ENCODE measurements at places on chromosomes 4 and X. TPM values are rescaled to one million over a fixed set of nuclear protein-coding genes. Genes with fewer than 3 reads are reported as not detected.

GRCh38 chr4:56310401-56311125, 76.7 kb downstream of the AASDH start:
- DNase-seq, result no peak

DNA sequence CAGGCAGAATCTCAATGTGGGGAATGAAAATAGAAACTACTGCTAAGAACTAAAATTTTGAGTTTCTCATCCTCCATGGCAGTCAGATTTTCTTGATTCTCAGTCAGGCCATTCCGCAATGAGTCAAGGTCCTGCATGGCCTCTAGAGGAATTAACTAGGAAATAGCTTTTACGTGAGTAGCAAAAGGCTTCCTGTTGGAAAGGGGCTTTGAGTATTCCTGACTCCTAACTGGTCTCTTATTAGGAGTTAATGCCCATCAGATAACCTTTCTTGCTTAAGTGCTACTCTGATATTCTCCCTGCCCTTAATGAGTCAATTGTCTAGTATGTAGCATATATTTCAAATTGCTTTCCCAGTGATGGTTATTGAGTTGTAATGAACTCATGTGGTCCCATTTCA, 65.7 kb upstream of the ARHGAP24 start:
- no peak for DNase-seq

DNA sequence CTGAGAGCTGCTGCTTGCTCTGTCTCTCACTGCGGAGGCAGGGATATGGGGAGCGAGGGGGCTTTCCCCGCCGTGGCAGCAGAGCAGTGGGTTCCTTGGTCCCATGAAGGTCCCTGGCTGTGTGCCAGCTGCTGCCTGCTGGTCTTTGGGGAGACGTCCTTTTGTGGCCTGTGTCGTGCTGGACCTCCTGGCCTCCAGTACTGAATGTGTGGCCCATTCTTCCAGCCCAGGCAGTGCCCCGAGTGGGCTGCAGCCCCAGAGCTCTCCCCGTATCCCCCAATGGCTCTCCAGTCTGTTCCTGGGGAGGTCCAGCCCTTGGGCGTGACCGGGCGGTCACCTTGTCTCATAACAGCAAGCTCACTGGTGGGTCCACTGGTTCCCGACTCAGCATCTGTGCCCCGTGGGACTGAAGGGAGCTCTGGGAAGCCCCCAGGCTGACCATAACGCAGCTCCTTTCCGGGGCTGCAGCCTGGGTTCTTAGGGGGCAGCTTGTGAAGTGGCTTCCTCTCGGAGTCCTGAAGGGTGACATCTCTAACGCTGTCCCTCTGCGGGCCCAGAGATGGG, 115.6 kb downstream of the SMIM20 start:
- DNase-seq, result no peak

DNA sequence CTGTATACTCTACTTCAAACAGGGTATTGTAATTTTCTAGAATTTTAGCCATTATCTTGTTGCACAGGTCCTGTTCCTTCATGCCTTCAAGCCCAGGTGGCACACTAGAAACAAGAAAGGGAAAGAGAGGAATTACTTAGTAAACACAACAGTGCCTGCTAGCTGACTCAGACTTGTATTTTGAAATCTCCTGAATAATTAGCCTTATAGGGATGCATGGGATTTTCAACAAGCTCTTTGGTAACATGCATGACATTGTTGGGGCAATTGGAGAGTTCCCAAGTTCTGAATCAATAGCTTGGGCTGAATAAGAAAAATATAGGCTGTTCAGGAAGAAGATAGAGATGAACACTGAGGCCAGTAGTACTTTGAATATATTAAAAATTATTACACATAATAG, 118.8 kb downstream of the FAM13A start:
- DNase-seq, result peak; percentile 94

GRCh38 chr4:87050596-87050995, 115.8 kb downstream of the AFF1 start:
- DNase-seq, result no peak

DNA sequence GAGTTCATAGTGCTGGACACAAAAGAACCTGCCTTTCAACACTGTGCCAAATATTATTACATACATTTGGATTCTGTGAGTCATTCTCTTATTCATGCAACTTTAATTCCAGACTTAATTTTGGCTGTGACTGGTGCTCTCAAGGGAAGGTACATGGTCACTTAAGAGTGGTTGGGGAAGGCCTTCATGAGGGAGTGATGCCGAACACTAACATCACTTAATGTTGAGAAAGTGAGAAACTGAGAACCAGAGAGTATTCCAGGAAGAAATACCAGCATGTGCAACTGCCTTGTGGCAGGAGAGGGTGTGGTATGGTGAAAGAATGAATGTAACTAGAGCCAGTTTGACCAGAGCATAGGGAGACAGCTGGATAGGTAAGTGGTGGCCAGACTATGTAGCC, 41.5 kb upstream of the FHDC1 start:
- peak; percentile 72 for DNase-seq

GRCh38 chr4:184911310-184911709, 85.5 kb upstream of the ACSL1 start:
- DNase-seq, result peak; percentile 93

DNA sequence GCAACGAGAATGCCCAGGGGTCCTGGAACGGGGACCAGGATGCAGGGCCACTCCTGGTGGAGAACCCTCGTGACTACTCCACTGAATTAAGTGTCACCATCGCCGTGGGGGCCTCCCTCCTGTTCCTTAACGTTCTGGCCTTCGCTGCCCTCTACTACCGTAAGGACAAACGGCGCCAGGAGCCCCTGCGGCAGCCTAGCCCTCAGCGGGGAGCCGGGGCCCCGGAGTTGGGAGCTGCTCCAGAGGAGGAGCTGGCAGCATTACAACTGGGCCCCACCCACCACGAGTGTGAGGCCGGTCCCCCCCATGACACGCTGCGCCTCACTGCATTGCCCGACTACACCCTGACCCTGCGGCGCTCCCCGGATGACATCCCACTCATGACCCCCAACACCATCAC, 24.9 kb downstream of the NLGN3 start:
- DNase-seq, result no peak

DNA sequence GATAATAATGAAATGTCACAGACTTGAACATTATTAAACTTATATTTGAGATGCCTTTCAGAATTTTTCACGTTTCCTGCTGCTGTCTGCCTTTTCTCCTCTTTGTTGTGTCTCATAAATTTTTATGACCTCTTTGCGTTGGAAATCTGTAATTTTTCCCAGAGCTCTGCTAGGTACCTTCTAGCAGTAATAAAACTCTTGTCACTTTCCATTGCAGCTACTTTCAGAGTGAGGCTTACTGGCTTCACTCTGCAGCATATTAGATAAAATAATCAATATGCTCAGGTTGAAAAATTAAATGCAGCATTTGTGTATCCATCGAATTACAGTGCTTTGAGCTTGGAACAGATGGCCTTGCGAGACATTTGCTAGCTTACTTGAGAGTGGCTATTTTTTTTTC, 689.0 kb downstream of the GRID2 start:
- no peak for DNase-seq

DNA sequence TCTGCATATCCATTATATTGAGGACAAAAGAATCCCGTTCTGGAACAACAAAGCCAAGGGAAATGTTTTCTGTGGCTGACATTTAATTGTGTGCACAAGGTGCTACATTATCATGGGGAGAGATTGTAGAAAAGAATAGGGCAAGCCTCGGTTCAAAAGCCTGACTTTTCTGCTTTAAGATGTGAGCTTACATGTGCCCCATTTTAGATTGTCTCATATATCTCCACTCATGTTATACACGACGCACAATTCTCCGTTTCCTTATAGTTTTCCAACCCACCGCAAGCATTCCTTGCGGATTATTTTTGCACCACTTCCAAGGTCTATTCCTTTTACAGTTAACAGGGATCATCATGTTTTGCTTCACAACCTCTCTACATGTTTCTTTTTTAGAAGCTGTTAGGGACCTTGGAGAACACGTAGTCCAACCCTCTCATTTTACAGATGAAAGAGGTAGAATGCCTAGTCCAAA, 99.6 kb upstream of the MAML3 start:
- DNase-seq, result no peak

DNA sequence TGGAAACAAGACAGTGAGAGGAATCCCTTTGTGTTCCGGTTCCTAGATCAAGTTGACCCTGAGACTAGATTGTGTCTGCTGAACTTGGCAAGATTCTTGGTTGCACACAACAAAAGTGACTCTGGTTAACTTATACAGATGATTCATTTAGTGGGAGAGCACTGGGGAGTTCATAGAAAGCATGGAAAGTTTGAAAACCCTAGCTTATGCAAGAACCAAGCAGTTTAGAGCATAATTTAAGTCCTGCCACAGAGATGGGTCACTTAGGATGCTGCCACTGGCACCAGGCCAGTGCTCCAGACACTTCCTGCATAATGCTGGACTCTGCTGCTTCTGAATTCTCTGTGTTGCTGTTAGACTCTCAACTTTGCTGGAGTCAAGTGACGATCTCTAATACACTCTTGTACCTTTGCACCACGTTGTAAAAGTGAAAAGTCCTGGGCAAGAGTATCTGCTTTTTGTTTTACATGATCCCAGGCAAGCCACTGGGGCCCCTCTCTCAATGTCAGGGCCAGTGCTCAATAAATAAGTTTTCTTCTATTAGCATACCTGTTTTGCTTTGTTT, 12.7 kb upstream of the DCUN1D4 start:
- DNase-seq, result no peak

Gene TMSB15C
- total RNA-seq, result 1.3 TPM

Gene NUDT10
- total RNA-seq, result not detected
